ENCODE measurements at places on chromosomes 6 and 20.

GRCh38 chr20:20799716-20800312 is 87.4 kb upstream of the RALGAPA2 start:
- DNase-seq: no peak

DNA sequence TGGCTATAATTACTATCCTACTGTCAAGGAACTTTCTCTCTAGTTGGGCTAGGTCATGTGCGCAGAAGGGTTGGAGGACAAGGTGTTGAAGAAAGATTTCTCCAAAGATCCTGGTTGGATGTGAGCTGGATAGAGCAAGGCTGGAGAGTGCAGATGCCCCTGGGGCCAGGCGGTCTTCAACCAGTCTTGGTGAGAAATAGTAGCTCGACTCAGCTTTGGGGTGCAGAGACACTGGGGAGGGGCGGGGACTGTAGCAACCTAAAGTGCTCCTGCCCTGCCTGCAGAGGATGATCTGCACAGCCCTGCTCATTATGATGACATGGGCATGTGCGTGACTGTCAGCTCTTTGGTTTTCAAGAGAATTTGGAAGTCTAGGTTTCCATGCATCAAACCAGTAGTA is 35.9 kb downstream of the PHACTR3 start:
- DNase-seq: no peak

DNA sequence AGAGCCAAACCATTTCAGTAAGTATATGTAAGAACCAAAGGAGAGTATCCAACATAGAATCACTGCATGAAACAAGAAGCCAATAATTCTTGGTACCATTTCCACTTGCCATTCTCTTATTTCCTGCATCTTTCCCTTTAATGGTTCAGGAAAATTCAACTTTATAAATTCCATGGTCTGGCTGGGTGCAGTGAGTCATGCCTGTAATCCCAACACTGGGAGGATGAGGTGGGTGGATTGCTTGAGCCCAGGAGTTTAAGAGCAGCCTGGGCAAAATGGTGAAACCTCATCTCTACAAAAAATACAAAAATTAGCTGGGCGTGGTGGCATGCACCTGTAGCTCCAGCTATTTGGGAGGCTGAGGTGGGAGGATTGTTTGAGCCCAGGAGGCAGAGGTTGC is 21.2 kb downstream of the NHLRC1 start:
- DNase-seq: no peak

GRCh38 chr6:52550870-52551269 is 26.0 kb downstream of the TRAM2 start:
- DNase-seq: no peak

DNA sequence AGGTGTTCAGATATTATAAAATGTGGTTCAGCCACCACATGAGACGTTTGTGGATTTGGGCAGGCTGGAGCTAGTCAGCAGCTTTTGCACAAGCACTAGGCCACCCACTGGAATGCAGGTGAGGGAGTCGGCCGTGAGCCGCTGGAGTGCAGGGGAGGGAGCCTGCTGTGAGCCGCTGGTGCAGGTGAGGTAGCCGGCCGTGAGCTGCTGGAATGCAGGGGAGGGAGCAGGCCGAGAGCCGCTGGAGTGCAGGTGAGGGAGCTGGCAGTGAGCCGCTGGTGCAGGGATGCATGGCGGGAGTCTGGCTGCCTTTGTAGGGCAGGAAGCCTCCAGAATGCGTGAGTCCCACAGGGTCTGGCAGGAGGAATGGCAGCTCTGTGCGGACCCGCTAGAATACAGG is 1907.6 kb upstream of the DEFB115 start:
- no peak for DNase-seq

DNA sequence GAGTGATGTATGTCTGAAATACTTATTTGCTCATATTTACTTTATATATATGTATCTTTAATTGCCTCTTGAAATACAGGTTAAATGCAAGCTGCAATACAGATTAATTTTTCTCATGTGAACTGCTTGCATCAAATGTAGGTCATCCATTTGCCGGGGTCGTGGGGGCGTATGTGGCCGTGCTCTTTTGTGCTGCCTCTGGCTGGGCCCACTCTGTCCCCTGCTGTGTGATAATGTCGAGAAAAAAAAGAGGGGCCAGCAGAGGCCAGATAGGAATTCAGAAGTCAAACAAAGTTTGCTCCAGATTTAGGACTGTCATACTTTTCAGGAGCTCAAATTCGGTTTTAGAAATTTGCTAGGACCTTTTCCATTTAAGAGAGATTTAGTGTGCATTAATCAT is 459.6 kb upstream of the SOX4 start:
- no peak for DNase-seq

- no peak for DNase-seq
These were observed 19.3 kb downstream of the HLA-C start for GRCh38 chr6:31252625-31253024.

DNA sequence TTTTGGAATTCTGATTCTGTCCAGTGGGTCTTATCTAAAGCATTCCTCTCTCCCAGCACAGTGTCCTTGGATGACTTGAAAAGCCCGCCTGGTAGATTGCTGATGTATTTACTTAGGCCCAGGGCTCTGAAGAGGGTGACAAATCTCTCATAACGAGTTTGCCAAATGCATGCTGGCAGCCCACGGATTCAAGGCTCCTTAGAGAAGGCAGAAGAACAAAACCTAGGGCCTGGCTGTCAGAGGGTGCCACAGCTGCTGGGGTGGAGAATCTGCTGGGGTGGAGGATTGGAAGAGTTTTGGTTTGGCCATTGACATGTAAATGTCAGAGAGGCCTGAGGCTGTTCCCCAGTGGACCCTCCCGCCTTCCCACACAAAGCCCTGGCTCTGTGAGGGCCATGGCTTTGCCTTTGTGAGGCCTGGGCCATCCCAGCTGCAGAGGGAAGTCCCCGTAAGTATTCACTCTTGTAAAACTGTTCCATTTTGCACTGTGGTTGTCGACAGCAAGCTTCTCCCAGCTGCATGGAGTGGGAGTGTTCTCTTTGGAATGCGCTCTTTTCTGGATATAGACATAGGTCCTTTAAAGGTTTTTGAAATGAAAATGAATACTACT is 50.3 kb downstream of the ANKRD6 start:
- DNase-seq: no peak

Measured in effector CD8-positive, alpha-beta T cell (primary cell).